ENCODE measurements at places on chromosomes 1 and 21.

DNA sequence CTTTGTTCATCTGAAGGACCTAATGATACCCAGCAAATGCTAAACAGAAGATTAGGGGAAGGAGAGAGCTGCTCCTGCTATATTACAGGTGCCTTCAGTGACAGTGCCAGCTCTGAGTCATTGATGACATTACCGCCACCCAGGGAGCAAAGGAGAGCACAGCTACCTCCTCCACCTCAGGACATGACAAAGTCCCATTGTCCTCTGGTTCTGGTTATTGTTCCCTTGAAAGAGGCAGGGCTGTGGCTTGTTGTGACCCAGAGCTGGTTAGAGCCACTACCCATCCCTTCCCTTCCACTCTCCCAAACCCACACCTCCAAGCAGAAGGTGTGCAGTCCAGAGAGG is 363.5 kb upstream of the DUSP10 start:
- DNase-seq = no peak

- DNase-seq = no peak
These were observed 280.7 kb downstream of the LMX1A start for GRCh38 chr1:165075725-165076370.

DNA sequence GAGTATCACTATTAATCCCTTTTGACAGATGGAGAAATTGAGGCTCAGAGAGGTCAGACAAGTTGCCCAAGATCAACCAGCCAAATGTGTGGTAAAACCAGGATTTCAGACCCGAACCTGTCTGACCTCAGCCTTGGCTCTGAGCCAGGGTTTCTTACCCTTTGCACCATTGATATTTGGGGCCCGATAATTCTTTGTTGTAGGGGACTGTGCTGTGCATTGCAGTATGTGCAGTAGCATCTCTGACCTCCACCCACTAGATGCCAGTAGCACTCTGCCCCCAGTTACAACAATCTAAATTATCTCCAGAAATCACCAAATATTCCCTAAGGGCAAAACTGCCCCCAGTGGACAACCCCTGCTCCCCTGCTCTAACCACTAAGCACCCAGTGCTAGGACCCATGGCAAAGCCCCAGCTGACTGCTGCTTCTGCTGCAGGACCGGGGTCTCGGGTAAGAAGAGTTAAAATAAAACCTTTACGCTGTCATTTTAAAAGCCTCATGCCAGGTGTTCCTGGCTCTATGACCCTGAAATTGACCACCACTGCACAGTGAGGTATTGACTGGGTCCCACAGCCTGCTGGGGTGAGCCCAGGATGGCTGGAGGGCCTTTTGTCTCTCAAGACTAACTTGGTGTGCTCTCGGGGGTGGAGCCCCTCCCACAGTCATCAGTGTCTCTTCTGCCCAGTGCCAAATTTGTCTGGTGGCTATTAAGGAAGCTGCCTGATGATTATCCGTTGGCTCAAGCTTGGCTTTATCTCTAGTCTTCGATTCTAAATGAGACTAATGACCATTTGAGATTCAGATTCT is 5.6 kb upstream of the MAN1C1 start:
- DNase-seq = no peak

- no peak for DNase-seq
These were observed 251.1 kb upstream of the RAB4A start for GRCh38 chr1:229019663-229020271.

DNA sequence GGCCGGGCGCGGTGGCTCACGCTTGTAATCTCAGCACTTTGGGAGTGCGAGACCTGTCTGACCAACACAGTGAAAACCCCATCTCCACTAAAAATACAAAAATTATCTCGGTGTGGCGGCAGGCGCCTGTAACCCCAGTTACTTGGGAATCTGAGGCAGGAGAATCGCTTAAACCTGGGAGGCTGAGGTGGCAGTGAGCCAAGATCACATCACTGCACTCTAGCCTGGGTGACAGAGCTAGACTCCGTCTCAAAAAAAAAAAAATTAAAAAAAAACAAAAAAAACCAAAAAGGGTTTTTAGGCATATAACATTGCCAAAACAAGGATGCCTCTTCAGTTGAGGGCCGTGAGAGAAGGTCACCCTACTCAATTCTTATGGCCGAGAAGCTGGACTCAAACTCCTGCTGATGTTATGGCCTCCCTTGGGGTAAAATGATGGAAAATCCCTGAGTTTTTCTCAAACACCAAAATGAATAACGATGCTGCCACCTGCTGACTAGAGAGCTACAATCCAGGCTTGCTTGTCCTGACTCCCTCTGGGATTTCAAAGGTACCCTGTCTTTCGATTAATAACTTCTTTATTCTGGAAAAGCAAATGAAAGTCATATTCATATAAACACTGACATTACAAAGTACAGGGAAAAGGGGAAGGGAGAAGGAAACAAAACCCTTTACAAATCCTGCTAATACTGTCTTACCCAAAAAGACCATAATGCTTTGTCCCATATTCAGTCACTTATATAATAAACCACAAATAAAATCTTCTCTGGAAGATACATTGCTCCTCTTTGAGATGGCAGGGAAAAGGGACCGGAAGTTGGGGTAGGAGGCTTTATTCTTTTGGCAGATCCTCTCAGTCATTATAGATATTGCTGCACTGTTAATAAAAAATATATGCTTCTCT is 10.7 kb downstream of the RAB42 start:
- no peak for DNase-seq
